NB4 (cell line): ENCODE measurements at places on chromosomes 4 and X.

DNA sequence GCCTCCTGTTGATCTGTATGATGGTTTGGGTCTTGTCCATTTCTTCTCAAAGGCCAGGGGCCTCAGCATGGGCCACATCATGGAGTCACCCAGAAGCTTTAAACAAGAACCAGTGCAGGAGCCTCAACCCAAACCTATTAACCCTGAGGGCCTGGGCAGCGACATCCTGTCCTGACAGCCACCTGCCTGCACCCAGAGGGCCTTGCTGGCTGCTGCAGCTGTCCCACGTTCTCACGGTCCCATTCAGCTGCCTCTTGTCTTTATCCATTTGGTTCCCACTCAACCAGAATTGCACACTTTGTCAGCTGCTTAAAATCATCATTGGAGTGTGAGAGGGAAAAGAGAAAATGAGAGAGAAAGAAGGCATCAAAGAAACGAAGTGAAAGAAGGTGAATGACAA lies 21.6 kb downstream of the C4orf50 start:
- DNase-seq: no peak

- DNase-seq: no peak
Observed at GRCh38 chr4:188145601-188146000, 6.4 kb downstream of the TRIML1 start.

DNA sequence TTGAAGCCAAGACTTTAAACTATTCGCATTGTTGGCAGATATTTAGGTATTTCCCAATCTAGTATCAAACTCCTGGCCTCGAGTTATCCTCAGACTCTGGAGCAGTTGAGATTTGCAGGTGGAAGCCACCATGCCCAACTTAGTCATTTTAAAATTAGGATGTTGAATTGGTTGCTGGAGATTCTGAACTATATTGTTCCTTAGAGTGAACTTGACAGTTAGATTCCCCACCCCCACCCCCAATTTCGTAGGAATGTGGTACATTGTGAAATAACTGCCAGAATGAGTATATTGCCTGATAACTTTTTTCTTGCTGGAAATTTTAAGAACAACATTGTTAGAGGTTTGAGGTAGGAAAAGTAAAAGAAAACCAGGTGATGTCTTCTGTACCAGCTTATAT lies 2.3 kb downstream of the NOCT start:
- peak; percentile 68 for DNase-seq

DNA sequence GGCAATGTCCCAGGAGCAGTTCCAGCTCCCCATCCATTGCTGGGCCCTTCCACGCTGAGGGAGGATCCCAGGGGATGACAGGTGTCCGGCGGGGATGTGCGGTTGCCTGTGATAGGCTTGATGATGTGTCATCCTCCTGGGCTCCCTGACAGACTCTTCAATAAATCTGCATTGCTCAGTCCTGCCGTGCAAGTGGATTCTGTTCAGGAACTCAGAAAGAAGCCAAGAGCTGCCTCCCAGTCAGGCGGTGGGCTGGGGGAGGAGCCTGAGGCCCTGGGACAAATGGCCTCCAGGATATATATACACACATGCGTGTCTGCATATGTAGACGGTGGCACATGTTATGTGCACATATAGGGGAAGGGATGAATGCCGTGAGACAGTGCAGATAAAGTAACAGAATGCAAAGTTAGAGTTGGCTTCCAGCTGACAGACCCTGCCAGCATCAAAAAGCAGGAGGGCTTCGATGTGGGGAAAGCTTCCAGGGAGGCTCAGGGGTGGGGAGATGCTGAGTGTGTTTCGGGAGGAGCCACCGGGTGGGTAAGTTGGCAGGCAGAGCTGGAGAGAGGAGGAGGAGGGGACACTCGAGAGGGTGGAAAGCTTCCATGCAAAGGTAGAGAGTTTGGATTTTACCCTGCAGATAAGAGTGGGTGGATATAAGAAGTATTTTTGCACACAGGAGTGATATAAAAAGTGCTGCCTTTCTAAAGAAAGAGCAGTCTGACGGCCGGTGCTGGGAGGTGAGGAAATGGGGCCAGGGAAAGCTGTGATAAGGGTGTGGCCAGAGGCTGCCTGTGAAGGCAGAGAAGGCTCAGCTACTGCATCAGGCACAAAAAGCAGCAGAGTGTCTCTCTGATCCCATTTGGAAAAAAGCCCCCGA lies 28.5 kb upstream of the CRMP1 start:
- no peak for DNase-seq

- DNase-seq: no peak
Observed at GRCh38 chr4:54571293-54572151, 86.2 kb upstream of the KIT start.

DNA sequence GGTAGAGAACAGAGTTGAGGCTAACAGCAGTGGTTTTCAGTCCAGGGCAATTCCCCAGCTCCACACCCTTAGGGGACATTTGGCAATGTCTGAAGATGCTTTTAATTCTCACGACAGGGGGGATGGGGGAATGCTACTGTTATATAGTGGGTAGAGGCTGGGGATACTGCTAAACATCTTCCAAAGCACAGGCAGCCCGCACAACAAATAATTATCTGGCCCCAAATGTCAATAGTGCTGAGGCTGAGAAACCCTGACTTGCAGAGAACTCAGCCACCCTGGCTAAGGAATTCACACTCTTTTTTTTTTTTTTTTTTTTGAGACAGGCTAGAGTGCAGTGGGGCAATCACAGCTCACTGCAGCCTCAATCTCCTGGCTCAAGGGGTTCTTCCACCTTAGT lies 60.6 kb downstream of the POLR2B start:
- no peak for DNase-seq

- DNase-seq: no peak
Observed at GRCh38 chrX:78493180-78493579, 165.8 kb upstream of the CYSLTR1 start.

DNA sequence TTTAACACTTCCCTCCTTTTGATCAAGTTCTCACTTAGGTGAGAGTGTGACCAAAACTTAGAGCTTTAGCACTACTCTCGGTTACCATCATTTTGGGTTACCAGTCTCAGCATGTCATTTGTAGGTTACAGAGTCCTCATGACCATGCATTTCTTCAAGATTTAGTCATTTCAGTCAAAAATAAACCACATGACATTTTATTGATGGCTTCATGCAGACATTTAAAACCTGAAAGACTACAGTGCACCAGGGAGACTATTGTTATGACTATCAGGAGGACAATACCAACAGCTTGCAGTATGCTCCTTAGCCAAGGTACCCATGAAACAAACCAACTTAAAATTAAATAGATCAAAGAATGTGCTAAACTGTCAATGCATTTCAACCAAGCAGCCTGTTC lies 498.1 kb upstream of the FSTL5 start:
- DNase-seq: no peak

GRCh38 chrX:9117851-9118250 lies 83.9 kb upstream of the FAM9B start:
- no peak for DNase-seq

DNA sequence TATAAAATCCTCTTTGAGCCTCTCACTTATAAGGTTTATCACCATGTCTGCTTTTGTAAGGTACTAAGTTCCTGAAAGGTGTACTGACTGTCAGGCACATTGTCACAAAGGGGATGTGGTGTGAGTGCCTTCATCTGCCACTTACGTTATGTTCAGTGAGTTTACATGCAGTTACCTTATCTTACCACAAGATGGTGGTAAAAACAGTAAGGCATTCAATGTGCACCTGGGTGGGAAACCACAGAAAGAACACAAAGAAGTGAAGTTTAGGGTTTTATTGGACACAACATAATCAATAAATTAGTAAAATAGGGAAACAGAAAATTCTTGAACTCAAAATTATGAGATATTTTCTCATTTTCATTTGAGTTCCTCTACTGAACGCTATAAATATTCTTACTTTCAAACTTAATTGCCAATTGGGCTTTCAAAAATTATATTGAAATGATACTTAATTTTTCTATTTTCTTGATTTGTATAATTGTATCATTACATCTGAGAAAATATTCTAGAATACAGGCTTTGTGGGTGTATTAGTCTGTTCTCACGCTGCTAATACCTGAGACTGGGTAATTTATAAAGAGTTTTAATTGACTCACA lies 650.8 kb downstream of the PCDH7 start:
- peak; percentile 63 for DNase-seq

GRCh38 chr4:78971326-78971725 lies 32.1 kb upstream of the PAQR3 start:
- DNase-seq: no peak

- no peak for DNase-seq
Observed at GRCh38 chr4:133151691-133152329, 2.7 kb downstream of the PCDH10 start.

GRCh38 chr4:178595500-178596138 lies 1153.4 kb upstream of the AGA start:
- DNase-seq: no peak

GRCh38 chr4:24769571-24769970 lies 25.8 kb upstream of the SOD3 start:
- DNase-seq: no peak

GRCh38 chr4:16685536-16685935 lies 212.9 kb downstream of the LDB2 start:
- no peak for DNase-seq

GRCh38 chrX:140589657-140590056 lies 84.8 kb upstream of the SOX3 start:
- no peak for DNase-seq

DNA sequence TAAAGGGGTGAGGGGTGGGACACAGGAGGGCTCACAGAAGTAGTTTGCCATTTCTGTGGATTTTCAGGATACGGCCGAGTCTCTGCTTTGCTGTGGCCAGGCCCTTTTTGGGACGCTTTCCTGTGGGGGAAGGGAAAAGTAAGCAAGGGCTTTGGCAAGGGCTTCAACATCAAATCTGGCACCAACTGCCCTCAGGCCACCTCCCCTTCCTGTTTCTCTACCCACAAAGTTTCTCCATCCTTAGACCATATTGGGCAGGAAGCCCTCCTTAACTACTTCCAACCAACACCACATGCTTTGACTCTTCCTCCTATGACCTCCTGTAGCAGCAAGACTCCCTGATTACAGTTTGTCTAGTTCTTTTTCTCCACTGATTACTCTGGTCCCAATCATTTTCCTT lies 105.1 kb downstream of the PHF8 start:
- peak; percentile 77 for DNase-seq

- no peak for DNase-seq
Observed at GRCh38 chr4:1927675-1928074, 56.5 kb downstream of the NSD2 start.

DNA sequence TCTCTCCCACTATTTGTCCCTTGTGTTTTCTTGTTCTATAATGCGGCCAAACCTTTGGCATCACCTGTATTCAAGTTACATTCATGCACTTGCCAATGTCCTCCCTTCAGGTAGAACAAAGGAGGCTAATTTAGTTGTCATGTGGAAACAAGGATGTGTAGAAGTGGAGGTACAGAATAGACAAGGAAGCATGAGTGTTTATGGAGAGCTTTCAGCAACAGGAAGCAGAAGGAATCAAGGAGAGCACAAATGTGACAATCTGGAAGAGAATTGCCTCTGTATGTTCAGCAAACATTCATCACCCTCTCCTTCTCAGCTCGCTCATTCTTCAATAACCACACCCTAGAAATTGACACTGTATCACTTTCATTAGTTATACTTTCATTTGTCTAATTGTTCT lies 103.4 kb downstream of the SLC7A11 start:
- no peak for DNase-seq

DNA sequence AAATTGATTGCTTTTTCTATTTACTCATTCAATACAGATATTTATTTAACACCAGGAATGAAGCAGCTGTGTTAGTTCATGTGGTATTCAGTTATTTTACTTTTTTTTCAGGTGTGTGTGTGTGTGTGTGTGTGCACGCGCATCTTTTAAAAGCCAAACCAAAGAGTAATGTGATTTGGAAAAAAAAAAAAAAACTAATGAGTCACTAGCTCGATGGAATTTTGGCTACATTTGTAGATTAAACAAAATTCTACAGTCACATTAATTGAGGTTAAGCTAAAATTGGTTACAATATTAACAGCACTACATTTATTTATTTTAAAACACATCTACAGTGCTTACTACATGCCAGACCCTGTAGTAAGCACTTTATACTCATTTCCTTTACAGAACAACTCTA lies 66.8 kb downstream of the HHIP start:
- no peak for DNase-seq

DNA sequence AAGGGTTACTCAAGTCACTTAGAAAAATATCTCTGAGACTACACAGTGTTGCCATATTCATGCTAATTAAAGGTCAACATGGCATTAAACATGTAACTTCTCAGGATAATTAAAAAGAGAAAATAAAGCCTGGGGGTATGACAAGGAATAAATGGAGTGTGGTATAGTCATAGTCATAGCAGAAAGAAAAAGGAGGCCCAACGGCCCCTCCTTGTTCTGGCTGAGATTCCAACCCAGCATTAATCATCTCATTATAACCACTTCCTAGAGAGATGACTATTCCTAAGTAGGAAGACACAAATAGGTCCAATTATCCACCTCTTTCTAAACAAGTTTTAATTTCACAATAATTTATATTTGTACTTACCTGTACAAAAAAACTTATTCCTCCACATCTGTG lies 778.4 kb upstream of the AADAT start:
- no peak for DNase-seq

- DNase-seq: peak; percentile 67
Observed at GRCh38 chr4:2954358-2955185, 8.6 kb downstream of the NOP14 start.

- peak; percentile 8 for DNase-seq
Observed at GRCh38 chrX:5916945-5917344, 311.7 kb downstream of the NLGN4X start.

GRCh38 chrX:69988955-69989394 lies 60.8 kb downstream of the AWAT2 start:
- no peak for DNase-seq

- DNase-seq: no peak
Observed at GRCh38 chrX:115602729-115603389, 41.9 kb downstream of the PLS3 start.

DNA sequence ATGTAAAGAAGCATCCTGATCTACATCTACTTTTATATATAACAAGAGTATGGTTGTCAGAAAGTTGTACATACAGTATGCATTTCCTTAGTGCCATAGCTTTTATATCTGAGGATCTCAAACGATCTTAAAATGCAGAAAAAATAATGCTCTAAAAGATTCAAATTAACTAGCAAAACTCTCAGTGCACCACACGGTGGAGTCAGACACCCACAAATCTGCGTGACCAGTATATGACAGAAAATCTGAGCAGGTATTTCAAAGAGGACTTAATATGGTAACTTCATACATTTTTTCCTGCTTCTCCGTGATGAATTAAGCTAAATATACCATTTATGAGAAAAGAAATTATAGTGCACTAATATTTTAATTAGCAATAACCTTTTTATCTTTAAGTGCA lies 803.0 kb downstream of the DMD start:
- DNase-seq: peak; percentile 20
